Esophagus squamous epithelium (tissue), 5 donors: ENCODE measurements at places on chromosomes 5 and 9.

- no peak for DNase-seq
These were observed 37.8 kb downstream of the DNAJB5 start for GRCh38 chr9:35027374-35027773.

GRCh38 chr5:165209101-165209727 is 1703.8 kb downstream of the MAT2B start:
- no peak for DNase-seq

- DNase-seq = no peak
These were observed 268.3 kb upstream of the WWC1 start for GRCh38 chr5:168023191-168023590.

- DNase-seq = no peak
These were observed 26.2 kb downstream of the LHX2 start for GRCh38 chr9:124037790-124038189.

GRCh38 chr5:53022930-53023511 is 33.9 kb downstream of the ITGA2 start:
- no peak for DNase-seq

DNA sequence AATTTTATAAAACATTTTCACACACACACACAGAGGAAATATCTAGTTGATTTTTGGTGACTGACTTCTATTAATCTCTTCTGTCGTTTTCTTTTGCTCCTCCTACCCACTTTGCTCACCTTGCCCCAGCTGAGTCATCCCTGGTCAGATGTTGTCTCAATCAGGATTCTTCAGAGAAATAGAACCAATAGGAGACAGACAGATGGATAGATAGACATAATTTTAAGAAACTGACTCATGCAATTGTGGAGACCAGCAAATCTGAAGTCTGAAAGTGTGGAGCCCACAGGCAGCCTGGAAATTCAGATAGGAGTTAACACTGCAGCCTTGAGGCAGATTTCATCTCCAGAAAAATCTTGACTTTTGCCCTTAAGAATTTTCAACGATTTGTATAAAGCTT is 37.0 kb upstream of the PIK3R1 start:
- no peak for DNase-seq

DNA sequence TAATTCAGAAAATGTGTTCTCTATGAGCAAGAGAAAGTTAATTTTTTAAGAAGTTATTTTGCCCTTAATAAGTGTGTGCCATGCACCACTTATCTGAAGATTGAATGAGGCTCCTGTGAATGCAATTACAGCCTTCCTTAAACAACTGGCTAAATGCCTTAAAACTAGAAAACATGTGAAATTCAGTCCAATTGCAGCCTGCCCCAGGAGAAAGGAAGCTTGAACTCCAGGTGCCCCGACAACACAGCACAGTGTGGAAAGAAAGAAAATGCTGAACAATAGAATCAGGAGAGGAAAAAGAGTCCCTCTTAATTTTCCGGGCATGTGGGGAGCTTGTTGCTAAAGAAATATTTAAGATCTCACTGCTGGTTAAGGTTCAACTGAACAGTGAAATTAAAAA is 8.8 kb downstream of the LHFPL2 start:
- DNase-seq = no peak

- no peak for DNase-seq
These were observed 382.2 kb downstream of the LRRC70 start for GRCh38 chr5:62960781-62961180.

DNA sequence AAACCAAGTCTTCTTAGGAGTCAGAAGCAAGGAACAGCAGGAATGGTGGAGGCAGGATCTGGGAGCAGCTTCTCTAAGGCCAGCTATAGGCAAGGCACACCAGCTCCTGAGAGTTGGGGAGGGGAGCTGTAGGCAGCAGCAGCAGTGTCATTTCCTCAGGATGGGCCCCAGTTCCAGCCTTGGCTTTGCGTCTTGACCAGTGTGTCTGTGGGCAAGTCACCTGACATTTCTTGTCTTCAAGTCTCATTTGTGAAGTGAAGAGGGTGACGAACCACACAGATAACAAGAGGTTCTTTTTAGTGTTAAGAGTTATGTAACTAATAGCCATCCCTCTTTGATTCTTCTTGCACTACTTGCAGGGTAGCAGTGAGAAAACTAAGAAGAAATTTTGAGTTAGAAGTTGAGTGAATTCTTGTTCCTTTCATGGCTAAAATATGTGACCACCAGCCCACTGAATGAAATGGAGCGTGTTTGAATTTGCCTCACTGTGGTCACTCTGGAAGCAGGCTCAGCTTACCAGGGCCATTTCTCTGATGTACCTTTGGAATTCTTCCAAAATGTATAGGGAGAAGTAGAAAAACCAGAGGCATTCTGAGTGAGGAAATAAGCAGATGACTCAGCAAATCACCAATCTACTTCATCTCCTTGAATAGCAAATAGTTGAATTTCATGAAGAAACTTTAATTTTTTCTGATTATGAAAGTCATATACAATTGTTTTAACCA is 42.4 kb downstream of the RHOBTB3 start:
- DNase-seq = no peak

DNA sequence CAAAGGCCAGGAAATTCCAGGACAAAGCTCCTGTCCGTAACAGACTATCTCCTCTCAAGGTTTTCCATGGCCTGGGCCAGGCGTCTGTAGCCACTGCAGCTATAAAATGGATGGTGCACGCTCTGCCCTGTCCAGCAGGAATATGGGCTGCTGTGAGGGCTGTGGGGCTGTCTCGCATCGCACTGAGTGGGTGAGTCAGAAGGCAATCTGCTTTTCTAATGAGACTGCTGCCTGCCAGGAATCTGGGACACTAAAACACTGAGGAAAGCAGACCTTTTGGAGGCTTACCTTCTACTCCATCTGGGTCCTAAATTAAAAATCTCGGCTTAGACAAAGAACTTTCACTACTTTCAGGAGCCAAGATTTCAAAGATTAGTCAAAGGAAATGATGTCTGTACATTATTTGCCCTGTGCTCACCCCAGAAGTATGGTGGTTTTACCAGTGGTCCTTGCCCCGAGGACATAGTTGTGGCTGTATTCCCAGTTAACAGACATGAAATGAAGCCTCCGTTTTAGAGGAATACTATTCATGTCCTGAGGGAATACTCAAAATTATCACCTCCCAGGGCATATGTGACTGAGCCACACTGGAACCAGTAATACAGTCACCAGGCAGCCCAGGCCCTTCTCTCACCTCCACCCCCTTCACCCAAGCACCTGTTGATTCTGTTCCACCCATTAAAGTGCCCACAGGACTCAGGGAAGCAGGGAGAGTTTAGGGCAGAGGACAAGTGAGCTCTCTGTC is 56.4 kb downstream of the PFDN1 start:
- DNase-seq = no peak

GRCh38 chr9:20618361-20618802 is 3.9 kb downstream of the MLLT3 start:
- no peak for DNase-seq

- no peak for DNase-seq
These were observed 3.1 kb downstream of the PTRH1 start for GRCh38 chr9:127712371-127712770.

- DNase-seq = no peak
These were observed 1863.1 kb upstream of the WWC1 start for GRCh38 chr5:166428264-166428803.

DNA sequence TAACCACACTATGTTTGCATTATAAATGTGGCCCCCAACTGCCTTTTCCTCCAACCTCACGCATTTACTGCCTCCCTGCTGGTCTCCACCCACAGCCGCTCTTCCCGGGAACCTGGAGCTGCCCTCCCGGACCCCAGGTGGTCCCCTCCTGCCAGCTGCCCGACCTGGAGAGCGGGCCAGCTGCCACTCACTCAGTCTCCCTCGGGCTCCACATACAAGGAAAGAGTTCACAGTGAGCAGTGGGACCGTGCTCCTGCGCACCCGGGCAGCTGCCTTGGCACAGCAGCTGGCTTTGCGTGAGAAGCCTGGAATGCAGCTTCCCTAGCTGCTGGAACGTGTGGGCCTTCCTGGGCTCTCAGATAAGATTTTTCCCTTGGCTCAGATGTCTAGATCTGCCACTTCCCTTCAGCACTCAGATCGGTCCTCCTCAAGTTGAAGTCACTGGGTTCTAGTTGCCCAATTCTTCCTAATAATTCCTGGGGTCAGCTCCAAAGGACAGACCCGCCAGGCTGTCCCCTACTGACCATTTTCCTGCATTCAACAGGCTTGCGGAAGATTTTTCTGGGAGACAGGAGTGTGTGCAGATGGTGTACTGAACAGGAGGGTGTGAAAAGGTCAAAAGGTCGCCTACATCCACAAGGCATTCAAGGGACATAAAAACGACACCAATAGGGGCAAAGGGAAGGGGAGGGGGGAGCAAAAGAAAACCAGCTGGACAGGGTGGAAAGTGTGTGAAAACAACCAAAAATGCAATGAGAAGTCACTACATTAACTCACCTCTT is 69.1 kb downstream of the MYO10 start:
- no peak for DNase-seq

GRCh38 chr5:74903165-74903787 is 37.1 kb upstream of the FAM169A start:
- DNase-seq = no peak

- DNase-seq = no peak
These were observed 155.1 kb downstream of the BNC2 start for GRCh38 chr9:16715404-16715803.

DNA sequence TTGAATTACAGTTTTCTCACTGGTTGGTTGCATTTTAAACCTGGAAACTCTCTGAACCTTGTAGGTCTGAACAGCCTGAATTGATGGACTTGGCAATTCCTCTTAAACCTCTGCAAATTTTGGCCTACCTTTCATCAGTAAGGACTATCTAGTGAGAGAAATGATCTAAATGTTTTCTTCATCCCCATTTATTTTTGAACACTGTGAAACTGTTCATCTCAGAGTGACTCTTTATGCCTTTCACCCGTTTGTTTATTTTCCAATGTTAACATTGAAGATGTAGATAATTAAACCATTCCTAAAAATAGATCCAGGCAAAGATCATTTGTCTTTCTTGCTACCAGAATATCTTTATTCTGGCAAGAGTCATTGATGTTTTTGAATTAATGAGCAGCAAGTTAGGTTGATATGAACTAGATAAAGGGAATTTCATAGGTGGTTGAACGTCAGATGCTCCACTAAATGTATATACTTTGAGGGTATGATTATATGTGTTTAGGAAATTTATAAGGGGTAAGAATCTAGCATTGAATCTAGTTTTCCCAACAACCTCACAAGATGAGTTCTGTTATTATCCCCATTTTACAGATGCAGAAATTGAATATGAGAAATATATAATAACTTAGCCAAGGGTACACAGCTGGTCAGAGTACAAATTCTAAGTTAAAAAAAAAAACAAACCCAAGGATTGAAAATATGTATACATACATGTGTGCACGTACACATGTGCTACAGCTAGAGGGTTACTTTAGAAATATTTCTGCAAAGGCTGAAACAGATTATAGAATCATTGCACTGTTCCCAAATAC is 3.4 kb downstream of the CPEB4 start:
- no peak for DNase-seq

DNA sequence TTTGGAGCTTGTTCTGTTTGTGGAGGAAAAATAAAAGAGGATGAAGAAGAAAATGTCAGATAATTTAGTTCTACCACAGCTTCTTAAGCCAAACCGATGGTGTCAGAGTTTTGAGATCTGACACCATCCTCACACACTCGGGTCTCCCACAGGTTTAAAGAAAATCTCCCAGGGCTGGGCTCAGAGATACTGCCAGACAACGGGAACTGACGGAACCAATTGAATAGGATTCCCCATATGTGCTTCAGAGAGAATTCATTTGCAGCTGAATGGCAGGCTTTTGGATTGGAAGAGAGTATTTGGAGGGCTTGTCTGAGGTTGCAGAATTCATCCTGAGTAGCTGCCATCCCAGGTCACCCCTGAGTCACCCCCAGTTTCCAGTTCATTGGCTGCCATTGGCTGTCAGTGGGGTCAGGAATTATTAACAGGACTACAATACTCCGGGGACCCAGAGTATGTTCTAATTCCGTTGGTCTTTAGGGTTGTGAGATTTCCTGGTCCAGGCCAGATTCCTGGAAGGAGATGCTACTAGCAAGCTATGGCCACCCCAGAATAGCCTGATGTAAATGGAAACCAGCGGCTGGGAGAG is 131.3 kb downstream of the PDZD2 start:
- DNase-seq = no peak

GRCh38 chr9:134278286-134278685 is 48.0 kb upstream of the RXRA start:
- no peak for DNase-seq

- no peak for DNase-seq
These were observed 282.6 kb downstream of the SMARCA2 start for GRCh38 chr9:2297771-2298170.

DNA sequence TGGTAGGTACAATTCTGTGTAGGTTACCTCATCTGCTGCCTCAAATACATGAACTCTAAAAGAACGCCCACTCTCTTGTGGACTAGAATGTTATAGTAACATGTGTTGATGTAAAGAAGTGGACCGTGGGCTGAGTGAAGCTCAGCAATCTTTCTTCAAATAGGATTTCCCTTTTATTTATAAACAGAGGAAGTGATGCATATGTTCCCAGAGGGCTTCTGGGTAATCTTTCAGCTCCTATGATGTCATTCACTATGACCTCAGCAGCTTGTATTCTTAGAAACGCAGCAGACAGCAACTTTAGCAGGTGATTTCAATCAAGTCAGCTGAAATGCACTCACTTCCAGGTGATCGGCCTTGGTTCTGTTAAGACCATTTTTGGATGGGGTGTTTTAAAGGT is 14.4 kb downstream of the F2RL2 start:
- no peak for DNase-seq

GRCh38 chr5:56616454-56617160 is 198.7 kb upstream of the MAP3K1 start:
- no peak for DNase-seq

GRCh38 chr5:16626696-16627264 is 10.0 kb upstream of the RETREG1 start:
- DNase-seq = no peak

DNA sequence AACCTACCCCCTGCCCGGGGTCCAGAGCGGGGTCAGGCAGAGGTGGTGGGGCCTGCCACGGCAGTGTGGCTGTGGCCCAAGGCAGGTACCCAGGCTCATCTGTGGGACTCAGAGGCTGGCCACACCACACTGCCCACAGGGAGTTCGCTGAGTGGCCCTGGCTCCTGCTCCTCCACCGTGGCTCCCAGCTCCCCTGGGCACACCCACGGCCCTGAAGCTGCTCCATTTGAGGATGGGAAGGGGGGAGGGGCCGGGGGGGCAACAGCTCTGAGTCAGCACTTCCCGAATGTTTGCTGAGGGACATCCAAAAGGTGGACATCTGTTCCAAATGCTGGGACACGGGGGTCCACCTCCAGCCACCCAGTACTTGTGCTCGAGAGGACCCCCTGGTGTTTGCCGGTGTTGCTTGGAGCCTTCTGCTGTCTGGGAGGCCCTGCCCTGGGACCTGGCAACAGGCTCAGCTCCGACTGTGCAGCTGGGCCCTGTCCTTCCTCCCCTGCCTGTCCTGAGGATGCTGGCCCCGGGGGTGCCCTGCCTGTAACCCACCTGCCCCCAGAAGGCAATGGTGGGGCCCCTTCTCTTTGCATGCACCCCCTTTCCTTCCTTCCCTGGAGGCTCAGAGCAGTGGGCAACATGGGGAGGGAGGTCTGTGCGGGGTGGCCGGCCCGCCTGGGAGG is 2.5 kb upstream of the NRARP start:
- no peak for DNase-seq
